ENCODE measurements at places on chromosomes 4 and X.
A peak's percentile ranks its signal among the peaks of the same experiment; 100 is the strongest.

- DNase-seq = no peak
Measured at GRCh38 chrX:89053223-89053622, 306.2 kb downstream of the CPXCR1 start.

- DNase-seq = peak; percentile 56
Measured at GRCh38 chr4:182023469-182023868, 219.7 kb upstream of the TENM3 start.

DNA sequence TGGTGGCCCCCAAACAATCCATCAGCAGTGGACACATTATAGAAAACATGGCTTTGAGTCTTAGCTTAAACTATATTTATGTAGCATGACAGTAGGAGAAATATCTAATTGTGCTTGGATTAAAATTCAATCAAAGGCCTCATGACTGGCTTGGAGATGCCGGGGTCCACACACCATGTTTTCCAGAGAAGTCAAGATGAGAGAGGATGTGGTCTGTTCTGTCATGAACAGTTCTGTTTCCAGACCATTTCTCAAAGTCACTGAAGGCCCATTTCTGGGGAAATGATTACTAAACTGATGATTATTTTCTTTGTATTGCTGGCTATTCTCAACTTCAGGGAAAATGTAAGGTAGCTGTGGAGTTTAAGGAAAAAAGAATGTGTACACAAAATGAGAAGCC lies 76.3 kb downstream of the C4orf51 start:
- no peak for DNase-seq

GRCh38 chr4:2248044-2248780 lies 6.3 kb upstream of the HAUS3 start:
- DNase-seq = no peak

- DNase-seq = peak; percentile 26
Measured at GRCh38 chrX:128728943-128729342, 676.7 kb upstream of the ACTRT1 start.

- no peak for DNase-seq
Measured at GRCh38 chr4:176479767-176480166, 160.0 kb downstream of the SPCS3 start.

GRCh38 chr4:15164571-15164970 lies 162.3 kb downstream of the CPEB2 start:
- no peak for DNase-seq

DNA sequence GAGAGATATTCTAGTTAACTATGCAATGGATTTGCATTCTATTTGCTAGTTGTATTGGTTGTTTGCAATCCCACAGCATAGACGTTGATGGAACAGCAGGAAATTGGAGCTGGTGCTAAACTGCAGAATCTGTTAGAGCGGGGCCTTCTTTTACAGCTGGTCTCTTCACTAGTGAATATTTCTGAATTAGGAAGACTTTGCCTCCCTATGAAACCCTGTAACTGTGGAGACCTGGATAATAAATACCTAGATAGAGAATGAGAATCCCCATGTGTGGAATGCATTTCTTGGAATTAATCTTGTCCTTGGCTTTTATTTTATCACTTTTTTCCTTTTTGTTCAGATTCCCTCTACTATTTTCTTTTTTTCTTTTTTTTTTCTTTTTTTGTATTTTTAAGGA lies 109.7 kb downstream of the SHROOM3 start:
- no peak for DNase-seq

DNA sequence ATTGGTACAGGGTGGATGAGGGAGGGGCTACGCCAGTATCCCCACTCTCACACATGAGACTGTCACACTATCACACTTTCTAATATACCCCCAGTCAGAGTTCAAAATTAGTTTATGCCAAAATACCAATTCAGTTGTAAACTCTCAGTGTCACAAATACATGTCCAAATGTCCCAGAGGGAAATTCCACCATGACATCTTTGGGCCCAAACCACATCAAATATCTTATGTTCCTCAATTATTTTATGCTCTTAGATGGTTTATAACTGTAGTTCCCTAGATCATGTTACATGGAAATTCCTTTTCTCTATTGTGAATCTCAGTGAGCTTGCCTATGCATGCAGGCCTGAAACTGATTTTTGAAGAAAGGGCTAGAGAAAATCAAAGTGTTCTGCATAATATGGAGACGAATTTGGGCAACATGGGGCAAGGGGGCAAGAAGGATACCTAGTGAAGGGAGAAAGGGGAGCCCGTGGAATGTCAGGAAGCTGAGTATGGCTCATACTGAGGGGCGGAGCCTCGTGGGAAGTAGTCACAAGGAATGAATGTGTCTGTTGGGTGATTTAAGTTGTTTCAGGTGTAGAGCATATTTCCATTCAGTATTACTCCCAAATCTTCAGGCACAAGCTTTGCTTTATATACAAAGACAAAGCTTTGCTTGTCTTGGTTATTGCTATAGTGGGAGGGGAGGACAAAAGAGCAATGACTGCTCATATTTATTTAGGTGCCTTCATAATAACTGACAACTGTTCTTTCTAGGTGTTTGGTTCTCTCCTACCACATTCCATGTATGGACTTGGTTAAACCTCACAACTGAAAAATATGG lies 40.8 kb downstream of the CLNK start:
- DNase-seq = no peak

- no peak for DNase-seq
Measured at GRCh38 chrX:11725631-11726442, 32.2 kb upstream of the MSL3 start.

- no peak for DNase-seq
Measured at GRCh38 chr4:98544818-98545414, 113.5 kb downstream of the TSPAN5 start.

- DNase-seq = no peak
Measured at GRCh38 chr4:105677709-105678108, 30.8 kb downstream of the INTS12 start.

DNA sequence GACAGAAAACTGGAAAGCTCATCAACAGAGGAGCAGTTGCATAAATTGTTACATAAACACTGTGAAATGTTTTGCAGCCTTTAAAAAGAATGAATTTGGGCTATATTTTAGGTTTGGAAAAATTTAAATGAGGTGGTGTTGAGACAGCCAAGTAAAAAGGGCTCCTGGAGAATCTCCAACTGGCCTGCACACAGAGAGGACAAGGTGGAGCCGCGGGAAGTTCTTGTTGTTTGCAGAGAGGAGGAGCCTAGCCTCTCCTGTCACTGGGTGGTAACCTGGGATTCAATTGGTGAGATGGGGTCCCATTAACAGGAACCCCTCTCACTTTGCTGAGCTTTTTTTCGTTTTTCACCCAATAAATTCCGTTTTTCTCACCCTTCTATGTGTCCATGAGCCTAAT lies 13.4 kb downstream of the GIMD1 start:
- DNase-seq = peak; percentile 5

GRCh38 chr4:121073672-121074381 lies 1.5 kb upstream of the NDNF start:
- DNase-seq = no peak

GRCh38 chr4:81562093-81562492 lies 90.4 kb upstream of the RASGEF1B start:
- no peak for DNase-seq

- DNase-seq = no peak
Measured at GRCh38 chr4:88215351-88215750, 56.9 kb upstream of the ABCG2 start.

DNA sequence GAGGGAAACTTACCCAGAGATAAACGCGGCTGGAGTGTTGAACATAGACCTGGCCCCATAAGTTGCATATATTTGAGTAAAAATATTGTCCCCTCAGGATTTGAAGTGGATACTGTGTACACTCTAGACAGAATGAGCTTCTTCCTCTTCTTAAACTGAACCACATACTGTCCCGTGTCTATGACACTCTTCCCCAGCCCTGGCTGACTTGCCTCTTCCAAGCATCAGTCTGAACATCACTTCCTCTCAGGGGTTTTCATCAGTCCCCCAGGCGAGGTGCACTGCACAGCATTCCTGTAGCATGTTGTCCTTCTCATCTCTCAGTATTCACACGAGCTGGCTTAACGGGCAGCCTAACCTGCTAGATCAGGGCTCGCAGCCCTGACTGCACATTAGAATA lies 80.5 kb upstream of the TMEM150C start:
- DNase-seq = no peak

- DNase-seq = no peak
Measured at GRCh38 chr4:152939621-152940020, 3.5 kb downstream of the FHDC1 start.

DNA sequence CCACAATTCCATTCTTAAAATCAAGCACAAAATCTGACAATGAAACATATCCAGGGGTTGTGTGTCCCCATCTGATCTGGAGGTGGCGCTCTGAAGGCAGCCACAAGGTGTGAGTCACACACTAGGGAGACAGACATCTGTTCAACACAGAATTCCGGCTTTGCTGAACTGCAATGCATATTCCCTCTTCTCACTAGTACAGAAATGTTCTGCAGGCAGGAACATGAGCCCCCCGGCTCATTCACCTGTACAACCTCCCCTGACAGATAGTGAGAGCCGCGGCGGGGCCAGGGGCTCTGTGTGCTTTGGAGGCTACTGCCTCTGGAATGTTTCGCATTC lies 41.9 kb downstream of the WDR1 start:
- DNase-seq = no peak

GRCh38 chrX:131801911-131802310 lies 221.2 kb upstream of the STK26 start:
- DNase-seq = no peak

DNA sequence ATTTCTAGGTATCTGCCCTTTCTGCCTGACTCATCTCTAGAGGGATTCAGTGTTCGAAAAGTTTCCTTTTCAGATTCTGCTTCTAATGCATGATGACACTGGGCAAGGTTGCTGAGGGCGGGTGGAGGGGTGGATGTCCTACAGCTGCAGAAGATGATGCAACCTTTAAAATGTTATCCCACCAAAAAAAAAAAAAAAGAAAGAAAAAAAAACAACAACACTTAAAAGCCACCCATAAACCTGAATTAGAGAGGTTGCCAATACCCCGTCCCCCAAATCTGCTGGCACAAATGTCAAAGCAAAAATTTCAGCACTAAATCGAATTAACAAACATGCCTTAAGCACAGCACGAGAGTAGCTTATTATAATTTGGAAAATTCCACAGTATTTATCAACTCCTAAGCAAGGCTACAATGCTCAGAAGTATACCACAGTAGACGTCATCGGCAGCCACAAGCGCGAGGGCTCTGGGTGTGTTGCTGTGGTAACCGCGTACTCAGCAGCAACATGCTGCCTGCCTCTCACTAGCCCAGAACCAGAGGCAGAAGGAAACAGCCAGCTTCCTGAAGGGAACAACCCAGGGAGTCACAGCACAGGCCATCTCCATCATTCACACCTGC lies 167.5 kb upstream of the MAP3K15 start:
- no peak for DNase-seq

GRCh38 chr4:69716654-69717053 lies 43.8 kb downstream of the SULT1B1 start:
- DNase-seq = no peak

DNA sequence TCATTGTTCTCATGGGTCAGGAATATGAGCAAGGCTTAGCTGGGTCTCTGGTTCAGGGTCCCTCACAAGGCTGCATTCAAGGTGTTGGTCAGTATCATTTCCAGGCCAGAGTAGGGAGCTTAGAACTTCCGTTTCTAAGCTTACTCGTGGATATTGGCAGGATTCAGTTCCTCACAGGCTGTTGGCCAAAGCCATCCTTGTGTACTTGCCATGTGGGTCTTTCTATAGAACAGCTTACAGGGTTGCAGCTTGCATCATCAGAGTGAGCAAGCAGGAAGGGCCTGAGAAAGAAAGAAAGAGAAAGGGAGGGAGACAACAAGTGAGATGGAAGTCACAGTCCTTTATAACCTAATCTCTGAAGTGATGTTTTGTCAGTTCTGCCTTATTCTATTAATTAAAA lies 5.1 kb upstream of the LIMCH1 start:
- DNase-seq = no peak

GRCh38 chr4:126130215-126130614 lies 815.5 kb downstream of the FAT4 start:
- DNase-seq = no peak

DNA sequence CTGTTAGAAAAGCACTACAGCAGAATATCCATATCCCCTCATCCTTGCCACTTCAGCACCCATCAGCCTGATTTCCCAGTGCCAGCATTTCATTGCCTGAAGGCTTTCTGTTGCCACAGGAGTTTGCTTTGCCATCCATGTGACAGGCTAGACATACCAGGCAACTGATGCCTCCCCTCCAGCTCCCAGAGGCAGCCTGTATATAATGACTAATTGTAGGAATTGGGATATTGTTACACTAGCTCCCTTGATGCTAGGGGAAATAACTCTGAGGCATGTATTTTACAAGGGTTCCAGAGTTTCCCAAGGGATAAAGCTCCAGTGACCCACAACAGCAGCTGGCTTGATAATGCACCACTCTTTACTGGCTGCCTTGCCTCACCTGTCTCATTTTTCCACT lies 608.0 kb upstream of the FTHL17 start:
- no peak for DNase-seq

GRCh38 chrX:41688156-41688555 lies 617 bp upstream of the GPR34 start:
- DNase-seq = no peak

DNA sequence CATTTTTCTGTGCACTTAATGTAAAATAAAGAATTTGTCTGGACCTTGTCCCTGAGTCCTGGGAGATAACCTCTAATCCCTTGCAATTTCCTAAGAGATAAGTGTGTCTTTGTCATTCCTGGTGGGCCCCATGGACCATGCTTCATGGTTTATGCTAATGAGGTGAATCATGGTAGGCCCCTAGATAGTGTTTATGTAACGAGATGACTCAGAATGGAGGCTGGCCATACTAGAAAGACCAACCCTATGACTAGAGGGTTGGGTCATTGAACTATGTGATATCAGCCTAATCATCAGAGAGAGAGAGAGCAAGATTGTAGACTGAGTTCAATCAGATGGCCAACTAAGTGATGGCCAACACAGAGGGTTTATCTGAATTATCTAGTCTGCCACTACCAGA lies 64.2 kb upstream of the NHSL2 start:
- no peak for DNase-seq

DNA sequence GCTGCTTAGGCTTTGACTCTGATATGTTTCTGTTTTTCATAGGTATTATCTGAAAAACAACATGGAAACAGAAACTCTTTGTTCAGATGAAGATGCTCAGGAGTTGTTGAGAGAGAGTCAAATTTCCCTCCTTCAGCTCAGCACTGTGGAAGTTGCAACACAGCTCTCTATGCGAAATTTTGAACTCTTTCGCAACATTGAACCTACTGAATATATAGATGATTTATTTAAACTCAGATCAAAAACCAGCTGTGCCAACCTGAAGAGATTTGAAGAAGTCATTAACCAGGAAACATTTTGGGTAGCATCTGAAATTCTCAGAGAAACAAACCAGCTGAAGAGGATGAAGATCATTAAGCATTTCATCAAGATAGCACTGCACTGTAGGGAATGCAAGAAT lies 238.6 kb downstream of the RAPGEF2 start:
- no peak for DNase-seq
